RPMI7951 (cell line): ENCODE measurements at places on chromosomes 6 and 20. TPM values are rescaled to one million over a fixed set of nuclear protein-coding genes. Genes with fewer than 3 reads are reported as not detected.

The ZNF311 gene
- total RNA-seq = 1.1 and 2.4 TPM in 2 replicates

The RAB44 gene
- total RNA-seq = not detected in 2 replicates

- no peak for DNase-seq
These were observed 54.5 kb downstream of the CLIC5 start for GRCh38 chr6:45961125-45961524.

- peak; percentile 72 for DNase-seq
These were observed 24.4 kb downstream of the PLCB1 start for GRCh38 chr20:8156235-8157079.

- DNase-seq = no peak
These were observed 672.3 kb downstream of the UTRN start for GRCh38 chr6:144957236-144957937.

The CNR1 gene
- total RNA-seq = 2.5 and 3.4 TPM in 2 replicates

The FUT9 gene
- total RNA-seq = not detected in 2 replicates

The FOXQ1 gene
- not detected in 2 replicates for total RNA-seq

DNA sequence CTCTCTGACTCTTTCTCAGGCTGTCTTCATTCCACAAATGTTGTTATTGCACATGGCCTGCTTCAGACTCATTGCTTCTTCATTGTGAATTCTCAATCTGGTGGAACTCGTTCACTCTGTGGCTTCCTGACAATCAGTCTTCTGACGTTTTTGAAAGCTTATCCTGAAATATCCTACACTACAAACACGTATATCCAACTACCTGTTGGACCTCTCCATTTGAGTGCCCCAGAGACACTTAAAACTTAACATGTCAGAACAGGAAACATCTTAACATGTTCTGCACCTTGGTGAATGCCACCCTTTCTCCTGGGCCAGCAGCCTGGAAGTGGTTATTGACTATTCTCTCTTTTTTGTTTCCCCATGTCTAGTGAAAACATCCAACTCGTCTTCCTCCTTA, 50.8 kb downstream of the AIG1 start:
- DNase-seq = no peak
